Diencephalon (tissue), 1 donor: ENCODE measurements at places on chromosomes 12 and 14. TPM values are rescaled to one million over a fixed set of nuclear protein-coding genes. Genes with fewer than 3 reads are reported as not detected.

The GPRC5A gene
- total RNA-seq = 0.23 TPM

The DDN gene
- total RNA-seq = 15.0 TPM

The WIF1 gene
- 11.5 TPM for total RNA-seq

The ALG10B gene
- 16.1 TPM for total RNA-seq

The TAS2R9 gene
- total RNA-seq = 0.92 TPM

The ADAM21 gene
- total RNA-seq = 0.69 TPM

The TPPP2 gene
- total RNA-seq = not detected

The CLEC1B gene
- not detected for total RNA-seq

The SLC5A8 gene
- 0.46 TPM for total RNA-seq

The RIN3 gene
- total RNA-seq = 0.23 TPM

The ADCK1 gene
- total RNA-seq = 8.5 TPM

The TAS2R10 gene
- 3.7 TPM for total RNA-seq

The TNS2 gene
- total RNA-seq = 16.1 TPM

The ANO4 gene
- total RNA-seq = 27.2 TPM

The HVCN1 gene
- total RNA-seq = 6.9 TPM

The CIROP gene
- total RNA-seq = not detected

The HCAR2 gene
- total RNA-seq = 0.23 TPM

The SIX1 gene
- total RNA-seq = 0.46 TPM

The TPI1 gene
- 349 TPM for total RNA-seq

The SNW1 gene
- 47.1 TPM for total RNA-seq

The ZFHX2 gene
- 3.5 TPM for total RNA-seq

The KLHDC1 gene
- 19.8 TPM for total RNA-seq

The HHIPL1 gene
- 6.9 TPM for total RNA-seq

The GPRC5D gene
- total RNA-seq = not detected

The KCNK13 gene
- 3.0 TPM for total RNA-seq

The CAPZA3 gene
- not detected for total RNA-seq

The KLRF1 gene
- 0.46 TPM for total RNA-seq

The OR6C2 gene
- not detected for total RNA-seq

The CEBPE gene
- not detected for total RNA-seq

The ERP27 gene
- total RNA-seq = 0.46 TPM

The DENND5B gene
- total RNA-seq = 53.7 TPM

The ABHD12B gene
- total RNA-seq = 2.1 TPM

The SRRM4 gene
- 11.5 TPM for total RNA-seq

The APOF gene
- total RNA-seq = not detected

The C3AR1 gene
- total RNA-seq = 3.2 TPM

The SLC6A13 gene
- total RNA-seq = 17.8 TPM

The GNB3 gene
- 3.2 TPM for total RNA-seq

The BCL2L14 gene
- not detected for total RNA-seq

The FOXN4 gene
- 0.23 TPM for total RNA-seq

The GPX2 gene
- total RNA-seq = not detected

The KCNC2 gene
- 41.5 TPM for total RNA-seq

The CCDC38 gene
- total RNA-seq = not detected

The ENDOU gene
- not detected for total RNA-seq

The ATP6V1D gene
- 179 TPM for total RNA-seq

The RNASE3 gene
- not detected for total RNA-seq

The DPF3 gene
- 15.5 TPM for total RNA-seq

The OVCH1 gene
- total RNA-seq = 2.1 TPM

The TC2N gene
- total RNA-seq = 25.1 TPM

The EIF2S3B gene
- total RNA-seq = 0.92 TPM

The COX8C gene
- not detected for total RNA-seq

The SERPINA12 gene
- not detected for total RNA-seq

The GPR84 gene
- 0.23 TPM for total RNA-seq
